ENCODE measurements at places on chromosomes 11 and 22.

DNA sequence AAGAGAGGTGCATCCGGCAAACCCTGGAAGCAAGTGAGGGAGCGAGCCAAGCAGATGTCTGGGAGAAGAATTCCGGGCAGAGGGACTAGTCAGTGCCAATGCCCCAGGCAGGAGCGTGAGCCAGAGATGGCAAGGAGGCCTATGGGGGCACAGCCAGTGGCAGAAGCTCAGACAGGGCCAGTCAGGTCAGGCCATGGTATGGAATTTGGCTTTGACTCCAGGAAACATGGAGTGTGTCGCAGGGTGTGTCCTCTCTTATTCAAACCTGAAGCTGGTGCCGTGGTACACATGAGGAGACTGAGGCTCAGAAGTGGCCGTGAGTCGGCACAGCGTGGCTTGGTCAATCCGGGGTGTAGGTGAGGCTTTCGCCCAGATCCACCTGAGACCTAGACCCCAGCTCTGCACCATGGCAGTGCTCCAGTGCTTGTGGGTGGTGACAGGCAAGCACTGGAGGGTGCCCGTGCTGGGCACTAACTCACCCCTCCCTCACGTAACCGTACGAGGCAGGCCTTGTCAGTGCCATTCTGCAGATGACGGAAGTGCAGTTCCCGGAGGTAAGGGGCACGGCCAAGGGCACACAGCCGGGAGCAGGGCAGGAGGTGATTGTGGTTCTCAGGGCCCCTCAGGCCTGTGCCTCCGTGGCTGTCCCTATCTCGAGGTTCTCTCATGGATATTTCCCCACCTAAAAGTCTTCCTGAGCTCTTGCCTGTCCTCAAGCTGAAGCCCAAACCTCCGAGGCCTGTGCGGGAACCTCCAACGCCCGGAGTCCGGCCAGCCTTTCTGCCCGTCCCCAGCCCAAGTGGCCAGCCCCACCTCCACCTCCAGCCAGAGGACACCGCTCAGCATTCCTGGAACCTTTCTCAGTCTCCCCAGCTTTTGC is 10.6 kb upstream of the SPI1 start:
- no peak for DNase-seq

DNA sequence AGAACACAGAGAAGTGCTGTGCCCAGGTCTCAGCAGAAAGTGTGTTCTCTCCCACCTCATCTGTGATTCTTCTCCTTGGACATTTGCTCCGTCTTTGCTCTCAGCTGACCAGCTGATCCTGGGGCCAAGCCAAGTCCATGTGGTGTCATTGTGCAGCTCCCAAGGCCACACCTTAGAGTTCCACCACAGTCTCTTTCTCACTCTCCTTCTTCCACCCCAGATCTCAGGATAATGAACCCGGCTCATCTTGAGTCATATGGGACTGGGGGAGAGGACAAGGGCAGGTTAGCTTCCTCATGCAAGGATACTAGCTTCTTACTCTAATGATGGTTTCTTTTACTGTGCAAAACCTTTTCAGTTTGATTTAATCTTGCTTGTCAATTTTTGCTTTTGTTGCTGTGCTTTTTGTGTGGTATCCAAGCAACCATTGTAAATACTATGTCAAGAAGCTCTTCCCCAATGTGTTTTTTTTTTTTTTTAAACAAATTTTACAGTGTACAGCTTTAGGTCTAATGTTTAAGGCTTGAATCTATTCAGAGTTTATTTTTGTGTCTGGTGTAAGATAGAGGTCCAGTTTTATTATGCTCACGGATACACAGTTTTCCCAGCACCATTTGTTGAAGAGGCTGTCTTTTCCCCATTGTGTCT is 75.0 kb upstream of the OR4B1 start:
- no peak for DNase-seq

DNA sequence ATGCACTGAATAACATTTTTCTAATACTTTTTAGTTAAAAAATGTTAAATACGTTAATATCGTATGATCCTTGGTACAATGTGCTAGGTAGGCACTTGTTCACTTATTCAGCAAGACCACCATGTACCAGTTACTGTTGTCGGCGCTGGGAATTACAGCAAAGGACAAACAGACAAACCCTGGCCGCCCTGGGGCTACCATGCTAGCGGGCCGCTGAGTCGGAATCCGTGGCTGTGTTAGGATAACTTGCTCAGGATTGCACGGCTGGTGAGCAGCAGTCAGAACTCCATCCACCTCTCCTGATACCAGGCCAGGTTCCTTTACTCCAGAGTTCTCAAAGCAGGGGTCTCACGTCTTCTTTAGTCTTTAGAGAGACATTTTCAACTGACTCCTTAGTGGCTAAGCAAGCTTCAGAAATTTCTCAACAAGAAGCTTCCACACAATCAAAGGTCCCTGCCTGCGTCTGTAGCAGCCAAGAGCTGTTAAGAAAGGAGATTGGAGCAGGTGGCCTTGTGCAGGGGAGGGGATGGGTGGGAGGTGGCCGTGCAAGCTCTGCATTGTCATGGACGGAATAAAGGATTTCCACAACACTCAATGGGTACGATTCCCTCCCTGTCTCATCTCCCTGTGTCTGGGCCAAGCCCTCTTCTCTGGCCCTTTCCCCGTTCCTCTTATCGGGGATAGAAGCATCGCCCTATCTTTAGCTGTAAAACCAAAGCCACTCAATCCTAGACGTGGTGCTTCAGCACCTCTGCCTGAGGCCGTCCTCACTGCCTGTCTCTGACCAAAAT is 39.8 kb upstream of the NNMT start:
- DNase-seq, result no peak

DNA sequence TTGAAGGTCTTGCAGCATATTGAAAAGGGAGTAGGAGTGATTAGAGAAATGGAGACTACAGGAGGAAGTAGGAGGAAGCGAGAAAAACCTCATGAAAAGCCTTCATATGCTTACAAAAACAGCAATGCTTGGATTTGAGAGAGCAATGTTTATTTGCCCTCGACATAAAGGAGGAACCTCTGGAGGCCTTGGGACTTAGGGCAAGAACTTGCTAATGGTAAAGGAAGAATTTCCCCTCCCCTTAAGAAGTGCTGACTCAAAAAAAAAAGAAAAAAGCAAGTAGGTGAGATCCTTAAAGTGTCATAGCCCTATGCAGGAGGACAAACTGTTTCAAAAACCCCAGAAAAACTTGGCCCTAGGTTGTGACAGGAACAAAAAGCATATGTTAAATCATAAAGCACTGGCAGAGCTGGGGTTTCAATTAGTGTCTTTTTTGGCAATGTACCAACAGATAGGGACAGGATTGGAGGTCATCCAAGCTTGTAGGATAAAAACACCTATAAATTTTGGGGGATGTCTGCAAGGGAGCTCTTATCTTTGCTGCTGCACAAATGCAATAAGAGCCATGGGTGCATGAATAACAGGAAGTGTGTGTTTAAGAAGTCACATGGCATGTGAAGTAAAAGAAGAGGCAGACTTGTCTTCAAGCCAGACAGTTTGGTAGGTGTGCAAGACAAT is 4.9 kb downstream of the GLYAT start:
- DNase-seq, result no peak

GRCh38 chr11:111663820-111664219 is 61.6 kb downstream of the SIK2 start:
- no peak for DNase-seq

DNA sequence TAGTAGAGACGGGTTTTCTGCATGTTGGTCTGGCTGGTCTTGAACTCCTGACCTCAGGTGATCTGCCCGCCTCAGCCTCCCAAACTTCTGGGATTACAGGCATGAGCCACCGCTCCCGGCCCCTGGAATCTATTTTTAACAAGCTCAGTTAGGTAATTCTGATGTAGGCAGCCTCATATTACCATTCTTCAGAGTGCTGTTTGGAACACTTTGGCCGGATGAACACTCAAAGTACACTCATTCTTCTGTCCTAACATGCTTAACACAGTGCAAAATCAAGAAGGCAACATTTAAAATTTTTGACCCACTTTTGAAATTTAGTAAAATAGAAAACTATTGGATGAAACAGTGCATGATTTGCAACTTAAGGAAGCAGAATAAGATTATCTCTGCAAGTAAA is 586.7 kb upstream of the CHORDC1 start:
- DNase-seq, result no peak

DNA sequence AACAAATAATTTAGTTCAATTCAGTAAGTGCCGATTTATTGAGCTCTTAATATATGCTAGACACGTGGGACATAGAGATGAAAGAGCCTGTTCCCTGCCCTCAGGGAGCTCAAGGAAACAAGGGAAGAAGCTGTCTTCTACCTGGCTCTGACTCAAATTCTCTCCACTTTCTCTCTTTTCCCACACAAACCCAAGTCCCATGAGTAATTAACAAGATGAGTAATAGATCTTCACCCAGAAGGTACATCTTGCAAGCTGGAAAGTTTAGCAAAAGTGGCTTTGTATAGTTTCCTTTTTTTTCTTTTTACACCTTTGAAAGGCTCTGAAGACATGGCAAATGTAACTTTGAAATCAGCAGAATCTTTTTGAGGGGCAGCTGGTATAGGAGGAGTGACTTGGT is 48.2 kb upstream of the CHST1 start:
- no peak for DNase-seq

DNA sequence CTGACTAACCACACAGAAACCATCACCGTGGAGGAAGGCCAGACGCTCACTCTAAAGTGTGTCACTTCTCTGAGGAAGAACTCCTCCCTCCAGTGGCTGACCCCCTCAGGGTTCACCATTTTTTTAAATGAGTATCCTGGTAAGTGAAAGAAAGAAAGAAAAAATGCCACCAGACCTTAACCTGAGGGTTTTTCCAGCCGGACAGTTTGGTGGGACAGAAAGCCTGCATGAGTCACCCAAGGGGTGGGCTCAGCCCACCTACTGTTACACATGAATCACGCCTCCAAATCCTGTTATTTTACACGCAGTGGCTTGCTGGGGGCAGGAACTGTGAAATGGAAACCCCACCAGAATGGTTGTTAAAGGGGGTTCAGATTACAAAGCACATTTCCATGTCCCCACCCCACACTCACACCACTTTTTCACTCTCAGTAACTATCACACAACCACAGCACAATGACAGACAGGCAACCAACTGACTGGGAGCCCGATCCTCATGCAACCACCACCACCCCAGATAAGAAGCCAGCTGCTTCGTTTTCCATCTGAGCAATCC is 11.9 kb downstream of the CRTAM start:
- DNase-seq, result no peak
